Esophagus squamous epithelium (tissue), 5 donors: ENCODE measurements at places on chromosomes 1 and 21.

DNA sequence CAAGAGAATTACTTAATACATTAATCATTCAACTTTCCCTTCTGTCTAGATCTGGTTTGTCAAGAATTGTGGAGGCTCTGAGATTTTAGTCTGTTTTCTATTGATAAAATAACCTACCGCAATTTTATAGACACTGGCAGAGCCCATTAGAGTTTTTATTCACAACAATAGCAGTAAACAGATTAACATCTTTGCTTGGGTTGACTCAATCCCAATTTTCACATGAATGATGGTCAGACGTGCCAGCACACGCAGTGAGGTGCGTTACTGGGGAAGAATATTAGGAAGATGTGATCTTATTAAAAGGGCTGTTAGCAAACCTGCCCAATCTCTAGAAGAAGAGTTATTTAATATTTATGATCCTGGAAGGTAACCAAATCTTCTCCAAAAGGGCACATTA lies 736.6 kb downstream of the MRPL39 start:
- DNase-seq: no peak

DNA sequence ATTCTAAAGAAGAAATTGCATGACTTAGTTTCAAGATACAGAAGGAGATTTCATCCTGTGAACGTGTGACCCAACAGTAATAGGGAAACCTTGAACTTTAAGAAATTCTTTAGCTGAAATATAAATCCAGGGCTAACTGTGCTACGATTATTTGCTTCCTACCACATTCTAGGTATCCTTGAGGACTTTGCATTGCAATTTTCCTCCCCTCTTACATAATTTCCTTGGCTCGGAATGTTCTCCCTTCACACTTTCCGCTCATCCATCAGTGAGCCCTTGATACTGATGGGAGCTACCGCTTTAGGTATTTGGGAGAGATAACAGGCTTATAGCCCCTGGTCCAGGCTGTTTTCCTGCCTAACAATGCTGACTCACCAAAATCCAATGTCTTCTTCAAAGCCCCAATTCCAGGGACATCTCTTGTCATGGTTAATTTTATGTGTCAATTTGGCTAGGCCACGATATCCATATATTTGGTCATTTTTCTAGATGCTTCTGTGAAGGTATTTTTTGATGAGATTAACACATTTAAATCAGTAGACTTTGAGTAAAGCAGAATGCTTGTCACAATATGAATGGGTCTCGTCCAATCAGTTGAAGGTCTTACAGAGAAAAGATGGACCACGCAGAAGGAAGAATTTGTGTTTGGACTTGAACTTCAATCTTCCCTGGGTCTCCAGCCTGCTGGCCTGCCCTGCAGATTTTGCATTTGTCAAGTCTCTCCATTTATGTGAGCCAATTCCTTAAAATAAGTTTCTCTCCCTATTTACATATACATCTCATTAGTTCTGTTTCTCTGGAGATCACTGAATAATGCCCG lies 121.2 kb downstream of the PTPN14 start:
- DNase-seq: no peak

- no peak for DNase-seq
Observed at GRCh38 chr1:205587581-205587980, 44.2 kb downstream of the ELK4 start.

DNA sequence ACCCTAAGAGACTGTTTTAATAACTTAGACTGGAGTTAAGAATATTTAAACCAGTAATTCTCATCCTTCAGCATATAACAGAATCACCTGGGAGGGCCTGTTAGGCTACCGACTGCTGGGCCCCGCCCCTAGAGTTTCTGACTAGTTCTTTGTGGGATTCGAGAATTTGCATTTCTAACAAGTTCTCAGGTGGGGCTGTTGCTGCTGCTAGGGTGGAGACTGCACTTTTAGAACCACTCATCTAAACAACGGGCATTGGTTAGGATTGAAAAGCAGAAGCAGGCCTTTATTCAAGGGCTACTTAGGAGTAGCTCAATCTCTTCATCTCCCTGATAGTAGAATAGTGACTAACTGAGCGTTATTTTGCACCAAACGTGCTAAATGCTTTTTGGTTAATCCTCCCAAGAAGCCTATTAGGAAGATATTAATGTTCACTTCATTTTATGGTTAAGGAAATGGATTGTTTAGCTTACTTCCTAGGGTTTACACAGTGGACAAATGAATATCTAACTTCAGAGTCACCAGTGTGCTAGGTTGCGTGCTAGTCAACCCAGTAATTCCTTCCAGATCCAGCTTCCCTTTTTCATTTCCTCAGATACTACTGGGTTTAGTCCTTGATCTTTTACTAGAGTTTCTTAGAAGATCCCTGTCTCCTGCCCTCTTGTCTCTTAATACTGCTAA lies 31.1 kb upstream of the UAP1 start:
- DNase-seq: no peak

DNA sequence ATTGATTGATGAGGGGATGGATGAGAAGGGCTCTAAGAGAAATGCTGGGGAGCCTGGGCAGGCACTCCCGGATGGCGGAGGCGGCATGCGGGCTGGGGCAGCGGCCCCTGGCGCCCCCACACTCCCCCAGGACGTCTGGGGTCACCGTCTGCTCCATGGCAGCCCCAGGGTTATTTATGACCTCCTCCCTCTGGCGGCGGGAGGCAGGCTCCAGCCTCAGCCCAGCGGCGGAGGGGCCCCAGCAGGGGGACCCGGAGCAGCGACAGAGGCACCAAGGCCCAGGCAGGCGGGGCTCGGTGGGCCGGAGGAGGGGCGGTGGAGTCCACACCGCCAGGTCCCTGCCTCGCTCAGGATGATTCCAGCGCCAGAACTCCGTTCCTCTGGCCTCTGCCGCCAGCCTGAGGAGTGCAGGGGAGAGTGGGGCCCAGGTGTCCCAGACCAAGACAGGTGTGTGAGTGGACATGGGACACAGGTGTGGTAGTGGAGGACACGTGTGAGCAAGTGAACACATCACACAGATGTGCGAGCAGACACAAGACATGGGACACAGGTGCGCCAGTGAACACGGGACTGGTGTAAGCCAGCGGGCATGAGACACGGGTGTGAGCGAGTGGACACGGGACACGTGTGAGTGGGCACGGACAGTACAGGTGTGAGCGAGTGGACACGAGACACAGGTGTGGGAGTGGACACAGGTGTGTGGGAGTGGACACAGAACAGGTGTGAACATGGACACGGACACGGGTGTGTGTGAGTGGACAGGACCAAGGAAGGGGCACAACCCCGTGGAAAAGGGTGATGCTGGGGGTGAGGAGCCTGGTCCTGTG lies 2.5 kb upstream of the SAMD11 start:
- no peak for DNase-seq

DNA sequence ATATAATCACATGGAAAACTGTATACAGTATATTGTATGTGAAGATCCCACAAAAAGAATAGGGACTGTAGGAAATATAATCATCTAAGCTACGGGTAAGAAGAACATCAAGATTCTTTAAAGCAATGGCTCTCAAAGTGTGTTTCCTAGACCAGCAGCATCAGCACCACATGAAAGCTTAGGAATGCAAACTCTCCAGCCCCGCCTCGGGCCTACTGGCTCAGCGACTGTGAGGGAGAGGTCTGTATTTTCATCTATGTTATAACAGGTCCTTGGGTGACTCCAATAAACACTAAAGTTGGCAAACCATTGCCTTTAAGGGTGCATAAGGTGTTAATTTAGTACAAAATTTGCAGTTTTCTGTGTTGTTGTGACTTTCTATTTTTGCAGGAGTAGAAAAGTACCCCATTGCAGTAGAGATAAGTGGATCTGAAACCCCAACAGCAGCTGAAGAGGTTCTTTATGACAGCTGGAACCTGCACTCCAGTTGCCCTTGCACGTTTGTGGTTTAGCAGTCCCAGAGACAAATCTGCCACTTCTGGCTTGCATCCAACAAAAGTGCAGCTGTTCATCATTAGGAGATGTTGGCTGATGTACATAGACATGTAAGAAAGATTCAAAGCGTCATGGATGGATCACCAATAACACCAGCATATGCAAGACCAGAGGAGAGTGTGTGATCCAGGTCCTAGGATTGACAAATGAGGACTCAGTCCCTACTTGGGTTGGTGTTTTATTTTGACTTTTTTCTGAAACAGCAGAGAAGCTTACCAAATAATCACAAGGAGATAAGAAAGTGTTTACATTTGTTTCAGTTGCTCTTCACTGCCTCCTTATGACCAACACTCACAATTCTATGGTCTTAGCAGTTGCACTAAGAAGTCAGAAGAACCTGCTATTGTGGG lies 15.9 kb upstream of the IFNAR1 start:
- no peak for DNase-seq

DNA sequence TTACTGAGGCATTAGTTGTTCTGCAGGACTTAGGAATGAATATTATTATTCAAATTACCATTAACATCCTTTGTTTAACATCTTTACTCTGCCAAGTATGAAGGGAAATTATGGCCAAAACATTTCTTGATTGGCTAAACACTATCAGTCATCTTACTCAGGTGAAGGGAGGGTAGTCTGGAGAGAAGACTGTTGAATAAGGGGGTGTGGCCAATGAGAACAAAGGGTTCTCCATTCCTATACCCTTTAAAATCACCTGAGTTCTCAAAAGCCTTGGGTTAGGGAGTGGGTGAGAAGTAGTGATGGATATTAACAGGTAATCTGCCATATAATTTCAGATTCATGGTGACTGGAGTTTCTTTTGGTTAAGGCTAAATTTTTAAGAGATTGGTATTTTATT lies 19.3 kb downstream of the CRYZL1 start:
- no peak for DNase-seq

DNA sequence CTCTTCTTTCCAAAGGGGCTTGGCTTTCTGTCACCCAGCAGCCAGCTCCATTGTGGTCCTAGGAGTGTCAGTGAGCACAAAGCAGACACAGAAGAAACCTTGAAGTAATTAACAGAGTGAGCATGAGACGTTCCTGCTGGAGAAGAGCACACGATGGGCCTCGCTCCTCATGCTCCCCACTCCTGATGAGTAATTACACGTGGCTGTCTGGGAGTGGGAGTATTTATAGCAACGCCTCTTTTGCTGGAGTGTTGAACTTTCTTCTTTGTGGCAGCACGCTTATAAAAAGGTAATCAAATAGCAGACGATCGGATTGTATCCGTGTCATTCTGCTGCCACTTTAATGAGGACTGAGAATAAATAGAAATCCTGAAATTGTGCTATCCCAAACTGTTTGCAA lies 185.8 kb downstream of the CAMTA1 start:
- DNase-seq: no peak

DNA sequence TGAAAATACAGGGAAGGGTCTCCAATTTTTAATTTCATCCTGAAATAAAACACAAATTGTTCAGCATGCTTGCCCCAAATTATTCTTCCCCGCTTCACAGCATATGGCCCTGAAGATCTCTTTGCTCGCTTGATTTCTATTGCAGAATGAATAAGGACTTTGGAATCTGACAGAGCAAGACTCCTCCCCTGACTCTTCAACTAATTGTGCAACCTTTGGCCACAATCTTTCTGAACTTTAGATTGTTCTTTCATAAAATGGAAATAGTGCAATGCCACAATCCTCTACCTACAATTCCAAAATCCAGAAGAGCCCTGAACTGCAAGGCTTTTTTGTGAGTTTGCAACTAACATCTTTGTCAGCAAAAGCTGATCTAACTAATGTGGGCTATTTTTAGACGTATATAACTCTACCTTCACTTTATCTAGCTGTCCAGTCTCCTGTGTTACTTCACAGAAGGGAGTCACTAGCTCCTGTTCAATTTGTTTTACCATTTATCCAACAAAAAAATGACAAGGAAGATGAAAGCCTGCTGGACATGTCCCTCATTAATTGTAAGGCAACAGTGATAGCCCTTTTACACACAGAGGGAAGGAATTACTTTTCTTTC lies 13.4 kb downstream of the RNASEL start:
- no peak for DNase-seq

DNA sequence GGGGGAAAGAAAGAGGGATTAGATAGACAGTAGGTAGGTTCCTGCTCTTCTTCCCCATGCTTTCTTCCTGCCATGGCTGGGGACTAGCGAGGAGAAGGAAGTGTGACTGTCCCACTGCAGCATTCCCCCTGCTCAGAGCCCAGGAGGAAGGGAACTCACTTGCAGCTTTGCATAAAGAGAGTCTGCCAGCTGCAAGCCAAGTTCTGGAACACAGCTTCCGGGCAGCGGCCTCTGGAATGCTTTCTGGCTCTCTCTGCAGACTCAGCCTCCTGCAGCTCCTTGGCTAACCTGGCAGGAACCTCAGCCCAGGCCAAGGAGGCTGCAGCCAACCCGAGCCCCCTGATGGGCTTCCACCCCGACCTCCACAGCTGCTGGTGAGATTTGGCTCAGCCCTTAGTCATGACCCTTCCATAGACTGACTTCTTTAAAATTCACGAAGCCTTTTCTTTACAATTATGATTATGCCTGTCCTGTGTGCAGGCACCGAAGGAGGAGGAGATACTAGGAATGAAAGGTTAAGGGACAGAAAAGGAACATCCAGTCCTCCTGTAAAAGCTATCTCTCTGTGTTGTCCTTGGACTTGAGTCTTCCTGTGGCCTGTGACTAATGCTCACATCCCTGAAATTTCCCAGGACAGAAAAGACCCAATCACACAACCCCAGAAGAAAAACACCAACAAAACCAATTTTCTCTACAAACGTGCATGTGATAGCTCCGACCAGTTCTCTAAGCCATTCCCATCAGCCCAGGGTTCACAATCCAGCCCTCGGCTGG lies 108.2 kb upstream of the OLIG2 start:
- no peak for DNase-seq

DNA sequence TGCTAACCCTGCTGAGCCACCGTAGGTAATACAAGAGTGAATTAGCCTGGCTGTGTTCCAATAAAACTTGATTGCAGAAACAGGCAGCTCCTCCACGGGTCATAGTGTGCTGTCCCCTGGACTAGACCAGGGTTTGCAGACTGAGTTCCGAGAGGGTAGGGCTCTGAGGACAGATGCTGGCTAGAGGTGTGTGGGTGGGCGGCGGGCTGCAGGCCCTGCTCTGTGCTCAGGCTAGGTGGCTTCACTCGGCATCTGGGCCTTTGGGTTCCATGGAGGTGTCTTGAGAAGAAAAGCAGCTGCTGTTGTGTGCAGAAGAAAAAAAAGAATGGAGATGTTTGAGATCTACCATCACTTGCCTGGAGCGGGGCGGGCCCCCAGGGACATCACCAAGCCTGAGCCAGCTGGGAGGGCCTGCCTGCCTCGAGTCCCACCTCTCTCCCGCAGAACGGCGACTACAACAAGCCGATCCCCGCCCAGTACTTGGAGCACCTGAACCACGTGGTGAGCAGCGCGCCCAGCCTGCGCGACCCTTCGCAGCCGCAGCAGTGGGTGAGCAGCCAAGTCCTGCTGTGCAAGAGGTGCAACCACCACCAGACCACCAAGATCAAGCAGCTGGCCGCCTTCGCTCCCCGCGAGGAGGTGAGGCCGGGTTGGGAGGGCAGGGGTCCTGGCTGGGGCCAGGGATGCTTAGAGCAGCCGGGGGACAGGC lies 7.9 kb downstream of the TMEM201 start:
- DNase-seq: no peak

- DNase-seq: no peak
Observed at GRCh38 chr1:6832531-6833188, 47.4 kb downstream of the CAMTA1 start.

DNA sequence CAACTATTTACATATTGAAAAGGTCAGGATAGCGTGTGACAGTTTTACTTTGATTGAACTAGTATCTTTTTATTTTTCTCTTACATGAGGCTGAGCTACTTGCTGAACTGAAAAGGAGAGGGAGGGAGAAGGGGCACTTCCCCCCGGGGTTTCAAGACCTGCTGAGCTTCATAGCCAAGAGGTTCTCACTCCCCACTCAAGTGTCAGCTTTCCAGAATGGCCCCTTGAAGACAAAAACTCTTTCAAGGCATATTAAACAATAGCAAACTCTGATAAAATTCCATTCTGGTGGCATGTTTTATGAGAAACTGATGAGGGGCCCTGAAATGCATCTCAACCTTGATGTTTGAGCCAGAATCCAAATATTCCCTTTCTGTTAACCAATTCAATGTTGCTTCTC lies 143.0 kb downstream of the KAZN start:
- DNase-seq: no peak

GRCh38 chr1:84370831-84371394 lies 27.4 kb upstream of the DNASE2B start:
- no peak for DNase-seq
